ENCODE measurements at places on chromosomes 3 and 15.

DNA sequence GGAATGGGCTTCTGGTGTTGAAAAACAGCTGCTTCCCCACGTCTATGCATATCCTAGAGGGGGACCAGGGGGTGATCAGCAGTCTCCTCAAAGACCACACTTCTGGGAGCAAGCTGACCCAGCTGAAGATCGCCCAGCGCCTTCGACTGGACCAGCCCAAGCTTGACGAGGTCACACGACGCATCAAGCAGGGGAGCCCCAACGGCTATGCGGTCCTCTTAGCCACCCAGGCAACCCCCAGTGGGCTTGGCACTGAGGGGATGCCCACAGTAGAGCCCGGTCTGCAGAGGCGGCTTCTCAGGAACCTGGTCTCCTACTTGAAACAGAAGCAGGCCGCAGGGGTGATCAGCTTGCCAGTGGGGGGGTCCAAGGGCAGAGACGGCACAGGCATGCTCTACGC is 2.5 kb downstream of the RBM15B start:
- DNase-seq, result no peak

DNA sequence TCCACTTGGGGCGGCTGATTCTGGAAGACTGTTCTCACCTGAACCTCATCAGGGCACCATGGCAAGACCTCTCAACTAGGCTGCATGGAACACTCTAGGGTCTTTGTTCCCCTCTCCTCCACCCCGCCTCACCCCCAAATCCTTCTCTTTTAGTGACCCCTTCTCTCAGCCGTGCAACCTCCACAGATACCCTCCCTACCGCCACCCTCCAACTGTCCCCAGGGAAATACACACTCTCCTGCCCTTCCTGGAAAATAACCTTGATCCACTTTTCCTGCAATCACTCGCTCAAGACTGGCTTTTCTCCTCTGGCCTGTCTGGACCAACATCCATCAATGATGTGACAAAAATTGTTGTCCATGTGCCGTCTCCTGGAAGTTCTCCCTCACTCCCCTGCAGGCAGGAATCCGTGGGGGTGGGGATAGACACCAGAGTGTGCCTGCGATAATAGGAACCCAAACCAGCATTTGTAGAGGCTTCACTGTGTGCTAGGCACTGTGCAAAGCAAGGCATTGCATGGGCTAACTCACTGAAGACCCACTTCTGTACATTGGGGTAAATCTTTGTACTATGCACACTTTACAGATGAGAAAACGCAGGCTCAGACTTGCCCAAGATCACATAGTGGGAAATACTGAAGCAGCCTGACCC is 160.1 kb upstream of the UBE2E1 start:
- DNase-seq, result no peak

- DNase-seq, result no peak
Measured at GRCh38 chr3:40404591-40405198, 17.7 kb downstream of the ENTPD3 start.

- no peak for DNase-seq
Measured at GRCh38 chr3:109784852-109785631, 447.7 kb upstream of the DPPA4 start.

GRCh38 chr15:57306161-57306943 is 70.0 kb upstream of the CGNL1 start:
- DNase-seq, result no peak

DNA sequence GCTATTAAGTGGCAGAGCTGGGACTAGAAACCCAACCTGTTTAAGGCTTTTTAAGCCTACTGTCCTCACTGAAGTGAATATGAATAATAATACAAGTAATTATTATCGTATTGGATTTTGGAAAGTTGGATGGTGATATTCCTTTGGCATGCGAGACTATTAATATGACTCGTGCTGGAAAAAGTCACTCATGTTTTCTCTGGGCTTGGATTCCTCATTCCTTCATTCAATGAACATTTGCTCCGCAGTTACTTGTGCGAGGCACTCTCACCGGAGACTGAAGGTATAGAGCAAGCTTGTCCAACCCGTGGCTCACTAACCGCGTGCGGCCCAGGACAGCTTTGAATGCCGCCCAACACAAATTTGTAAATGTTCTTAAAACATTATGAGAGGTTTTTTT is 694 bp downstream of the PLAAT1 start:
- DNase-seq, result no peak

GRCh38 chr3:2765002-2765579 is 345.1 kb downstream of the IL5RA start:
- DNase-seq, result no peak

- no peak for DNase-seq
Measured at GRCh38 chr3:13650210-13651056, 101.5 kb downstream of the FBLN2 start.

GRCh38 chr3:57757642-57758297 is 1.7 kb downstream of the SLMAP start:
- no peak for DNase-seq

DNA sequence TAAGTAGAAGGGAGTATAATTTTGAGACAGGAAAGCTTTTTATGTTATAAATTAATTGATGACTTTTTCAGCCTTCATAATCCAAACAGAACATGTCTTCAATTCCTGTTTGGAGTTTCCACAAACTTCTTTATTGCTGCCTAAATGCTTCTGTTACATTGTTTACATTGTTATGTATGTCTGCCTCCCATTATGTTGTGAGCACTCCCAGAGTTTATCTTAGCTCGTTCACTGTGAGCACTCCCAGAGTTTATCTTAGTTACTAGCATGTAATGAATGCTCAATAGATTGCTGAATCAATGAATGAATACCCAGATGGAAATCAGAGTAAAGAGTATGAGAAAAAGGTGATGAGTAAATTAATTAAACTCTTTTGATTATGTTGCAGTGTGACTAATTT is 1178.0 kb downstream of the ROBO1 start:
- DNase-seq, result no peak

DNA sequence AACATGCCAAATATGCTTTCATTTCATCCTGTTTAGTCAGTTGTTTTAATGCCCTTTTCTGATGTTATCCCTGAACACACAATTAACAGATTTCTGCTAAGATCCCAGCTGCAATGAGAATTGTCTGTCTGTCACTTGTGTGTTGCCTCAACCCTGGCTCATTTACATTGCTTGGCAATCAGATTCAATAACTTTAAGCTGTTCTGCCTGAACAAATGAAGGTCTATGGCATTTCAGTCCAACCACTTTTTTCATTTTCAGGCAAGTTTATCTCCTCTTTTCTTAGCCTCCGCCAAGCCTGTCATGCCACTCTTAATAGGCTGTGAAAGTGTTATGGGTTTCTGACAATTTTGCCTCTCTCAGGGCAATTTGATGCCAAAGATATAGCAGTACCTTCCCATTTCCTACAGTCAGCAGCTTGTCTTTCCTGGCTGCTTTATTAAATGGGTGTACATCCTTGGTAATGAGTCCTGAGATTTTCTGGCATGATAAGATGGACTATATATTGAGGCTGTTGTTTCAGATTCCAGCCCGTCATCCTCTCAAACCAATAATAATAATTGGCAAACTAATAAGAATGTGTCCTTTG is 68.7 kb upstream of the ADAMTS9 start:
- no peak for DNase-seq

DNA sequence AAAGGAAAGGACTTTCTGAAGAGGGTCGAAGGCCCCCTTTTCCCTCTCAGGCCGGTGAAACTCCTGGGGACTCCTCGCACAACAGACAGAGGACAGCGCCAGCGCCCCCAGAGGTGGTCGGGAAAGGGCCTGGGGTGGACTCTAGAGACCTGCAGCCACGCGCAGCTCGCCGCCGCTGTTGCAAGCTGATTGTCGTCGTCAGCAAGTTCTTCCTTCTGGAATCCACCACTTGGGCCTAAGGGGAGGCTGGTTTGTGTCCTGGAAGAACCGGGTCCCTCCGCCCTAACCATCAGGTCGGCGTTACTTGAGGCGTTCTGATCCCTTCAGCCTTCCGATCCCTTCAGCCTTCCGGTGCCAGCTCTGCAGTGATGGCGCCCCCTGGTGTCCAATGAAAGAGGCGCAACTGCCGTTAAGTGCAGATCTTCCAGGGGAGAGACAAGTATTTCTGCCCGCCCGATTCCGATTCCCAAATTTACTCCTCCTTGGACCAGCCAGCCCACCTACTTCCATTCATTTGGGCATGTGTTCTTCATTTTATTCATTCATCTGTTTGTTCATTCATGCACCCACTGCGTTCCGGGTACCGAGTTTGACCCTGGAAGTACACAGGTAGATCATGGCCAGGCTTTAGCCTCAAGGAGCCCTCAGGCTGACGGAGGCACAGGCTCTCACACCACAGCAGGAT is 77.2 kb upstream of the SLC6A11 start:
- no peak for DNase-seq

Data from SIG-M5 (cell line).